ENCODE measurements at places on chromosomes 1 and 21.

GRCh38 chr1:94031591-94031990, 89.4 kb downstream of the ABCA4 start:
- peak; percentile 71 for DNase-seq

GRCh38 chr1:177748080-177748801, 221.6 kb downstream of the SEC16B start:
- no peak for DNase-seq

DNA sequence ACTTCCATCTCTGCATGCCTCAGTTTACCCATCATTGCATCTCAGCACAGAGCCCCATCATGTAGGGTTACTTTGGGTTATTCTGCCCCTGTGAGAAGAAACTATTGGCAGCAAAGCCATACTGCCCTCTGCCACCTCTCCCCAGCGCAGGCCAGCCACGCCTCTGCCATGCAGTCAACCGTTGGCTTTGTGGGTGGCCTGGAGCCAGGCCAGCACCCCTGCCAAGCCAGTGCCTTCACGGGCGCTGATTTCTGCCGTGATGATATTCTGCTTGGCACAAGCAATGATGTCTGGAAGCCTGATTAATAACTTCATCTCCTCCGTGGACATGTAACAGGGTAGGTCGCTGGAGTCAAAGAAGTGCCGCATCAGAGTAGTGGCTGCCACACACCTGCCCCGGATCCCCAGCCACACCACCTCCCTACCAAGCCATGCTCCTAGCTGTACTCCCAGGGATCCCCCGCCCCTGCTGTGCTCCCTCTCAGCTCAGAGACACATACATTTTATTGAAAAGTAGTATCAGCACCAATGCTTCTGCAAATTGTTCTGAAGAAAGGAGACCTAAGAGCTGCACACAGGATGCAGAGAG, 15.0 kb upstream of the CEP85 start:
- DNase-seq, result no peak

DNA sequence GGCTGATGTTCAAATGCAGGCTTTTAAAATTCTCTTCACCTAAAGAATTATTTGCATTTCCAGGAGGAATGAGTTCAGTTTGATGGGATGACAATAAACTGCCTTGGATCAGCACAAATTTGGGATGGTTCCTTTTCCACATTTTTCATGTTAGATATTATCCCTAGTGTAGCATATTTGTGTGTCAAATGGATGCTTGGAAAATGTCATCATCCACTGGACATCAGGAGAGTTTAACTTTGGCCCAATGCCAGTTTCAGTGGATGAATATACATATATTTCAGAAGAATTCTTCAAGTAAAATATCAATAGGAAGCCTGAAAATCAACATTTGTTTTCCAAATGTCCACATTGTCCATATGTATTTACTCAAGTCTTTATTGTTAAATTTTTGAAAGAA, 116.5 kb upstream of the COL24A1 start:
- no peak for DNase-seq

GRCh38 chr1:184791550-184791900, 36.9 kb upstream of the EDEM3 start:
- DNase-seq, result no peak

DNA sequence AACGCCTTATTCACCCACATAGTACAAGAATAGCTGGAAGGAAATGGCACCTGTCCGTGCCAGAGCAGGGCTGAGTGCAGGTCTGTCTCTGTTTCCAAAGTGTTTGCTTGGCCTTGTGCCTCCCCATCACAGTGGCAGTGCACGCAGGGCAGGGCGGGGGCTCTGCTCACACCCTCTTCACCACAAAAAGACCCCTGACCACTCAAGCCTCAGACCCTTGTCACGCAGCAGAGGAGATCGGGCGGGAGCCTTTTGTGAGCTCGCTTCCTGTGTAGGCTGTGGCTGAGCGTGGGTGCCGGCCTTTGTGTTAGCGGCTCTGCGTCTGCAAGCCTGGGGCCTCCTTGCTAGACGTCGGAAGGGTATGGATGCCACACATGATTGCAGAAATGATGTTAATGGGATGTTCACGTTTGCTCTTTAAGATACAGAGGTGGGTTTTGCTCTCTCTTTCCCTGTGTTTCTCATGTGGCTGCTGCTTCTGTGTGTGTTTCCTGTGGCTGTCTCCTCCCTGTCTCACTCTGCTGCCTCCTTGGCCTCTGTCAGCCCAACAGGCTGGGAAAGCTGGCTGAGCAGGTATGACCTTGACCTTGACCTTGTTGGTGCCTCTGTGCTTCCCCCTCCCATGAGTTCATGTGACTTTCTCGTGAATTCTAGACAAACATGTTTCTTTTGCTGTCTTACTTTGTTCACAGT, 45.4 kb downstream of the S100B start:
- peak; percentile 48 for DNase-seq

GRCh38 chr1:229379846-229380245, 37.0 kb upstream of the CCSAP start:
- DNase-seq, result no peak

- DNase-seq, result no peak
Measured at GRCh38 chr1:186763107-186763506, 65.6 kb upstream of the PLA2G4A start.

DNA sequence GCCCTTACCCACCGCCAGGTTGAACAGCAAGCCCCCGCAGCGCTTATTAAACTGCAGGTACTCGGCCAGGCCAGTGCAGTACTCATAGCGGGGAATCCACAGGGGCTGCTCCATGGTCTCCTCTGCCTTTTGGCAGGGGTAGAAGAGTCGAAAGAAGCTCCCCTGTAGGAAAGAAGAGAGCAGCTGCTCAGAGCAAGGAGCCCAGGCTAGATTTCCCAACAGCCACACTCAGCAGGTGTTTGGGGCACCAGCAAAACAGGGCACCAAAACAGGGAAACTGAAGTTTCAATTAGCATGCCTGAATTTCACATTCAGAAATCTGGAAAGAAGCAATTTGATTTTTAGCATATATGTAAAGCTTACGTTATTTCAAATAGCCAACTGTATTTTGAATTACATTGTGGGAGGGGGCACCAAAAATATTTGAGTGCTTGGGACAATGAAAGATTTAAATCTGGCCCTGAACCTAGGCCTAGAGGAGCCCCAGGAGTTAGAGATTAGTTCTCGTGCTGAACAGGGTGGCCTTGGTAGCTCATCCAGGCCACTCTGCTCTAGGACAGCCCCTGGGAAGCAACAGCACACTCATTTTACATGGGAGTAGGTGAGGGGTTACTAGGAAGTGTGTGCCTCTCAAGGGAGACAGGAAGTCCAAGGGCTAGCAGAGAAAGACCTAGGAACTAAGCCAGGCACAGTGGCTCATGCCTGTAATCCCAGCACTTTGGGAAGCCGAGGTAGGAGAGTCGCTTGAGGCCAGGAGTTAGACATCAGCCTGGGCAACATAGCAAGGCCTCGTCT, 8.2 kb downstream of the PAFAH2 start:
- no peak for DNase-seq

DNA sequence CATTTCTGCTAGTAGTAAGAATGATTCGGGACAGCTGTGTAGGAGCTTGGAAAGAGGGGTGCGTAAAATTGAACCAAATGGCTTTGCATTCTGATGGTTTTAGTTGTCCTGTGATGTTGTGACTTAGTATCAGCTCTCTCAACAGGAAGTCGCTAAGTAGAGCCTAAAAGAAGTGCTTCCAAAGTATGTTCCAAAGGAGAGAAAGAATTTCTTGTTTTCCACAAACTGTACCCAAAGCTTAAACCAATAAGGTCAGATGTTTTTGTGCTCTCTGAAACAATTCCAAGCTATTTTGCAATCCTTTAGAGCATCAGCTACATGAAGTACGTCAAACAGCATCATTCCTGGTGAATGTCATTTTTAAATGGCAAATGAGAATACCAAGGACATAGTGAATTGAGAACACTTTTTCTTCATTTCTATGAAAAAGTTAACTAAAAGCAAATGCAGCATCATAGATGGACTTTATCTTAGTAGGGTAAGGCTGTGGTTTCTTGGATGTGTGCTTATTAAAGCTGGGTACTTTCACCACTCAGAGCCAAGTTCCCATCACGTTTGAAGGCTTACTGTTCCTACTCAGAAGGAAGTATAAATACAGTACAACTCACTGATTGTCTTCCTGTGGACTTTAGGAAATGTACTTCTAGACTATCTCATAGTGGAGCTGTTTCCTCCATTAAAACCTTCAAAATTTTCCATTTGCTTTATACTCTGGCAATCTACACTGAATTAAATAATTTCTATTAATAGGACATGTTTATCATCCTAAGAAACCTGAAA, 148.6 kb downstream of the C1orf21 start:
- DNase-seq, result no peak

- no peak for DNase-seq
Measured at GRCh38 chr1:150869683-150870082, 6.7 kb downstream of the ARNT start.

Data from islet precursor cell (in vitro differentiated cells).